ENCODE measurements at places on chromosomes 2 and 18.

- DNase-seq = no peak
Observed at GRCh38 chr2:42055573-42056514, 8.0 kb downstream of the PKDCC start.

- no peak for DNase-seq
Observed at GRCh38 chr2:117723483-117723882, 91.0 kb upstream of the DDX18 start.

- no peak for DNase-seq
Observed at GRCh38 chr18:22342625-22343024, 75.1 kb downstream of the CTAGE1 start.

DNA sequence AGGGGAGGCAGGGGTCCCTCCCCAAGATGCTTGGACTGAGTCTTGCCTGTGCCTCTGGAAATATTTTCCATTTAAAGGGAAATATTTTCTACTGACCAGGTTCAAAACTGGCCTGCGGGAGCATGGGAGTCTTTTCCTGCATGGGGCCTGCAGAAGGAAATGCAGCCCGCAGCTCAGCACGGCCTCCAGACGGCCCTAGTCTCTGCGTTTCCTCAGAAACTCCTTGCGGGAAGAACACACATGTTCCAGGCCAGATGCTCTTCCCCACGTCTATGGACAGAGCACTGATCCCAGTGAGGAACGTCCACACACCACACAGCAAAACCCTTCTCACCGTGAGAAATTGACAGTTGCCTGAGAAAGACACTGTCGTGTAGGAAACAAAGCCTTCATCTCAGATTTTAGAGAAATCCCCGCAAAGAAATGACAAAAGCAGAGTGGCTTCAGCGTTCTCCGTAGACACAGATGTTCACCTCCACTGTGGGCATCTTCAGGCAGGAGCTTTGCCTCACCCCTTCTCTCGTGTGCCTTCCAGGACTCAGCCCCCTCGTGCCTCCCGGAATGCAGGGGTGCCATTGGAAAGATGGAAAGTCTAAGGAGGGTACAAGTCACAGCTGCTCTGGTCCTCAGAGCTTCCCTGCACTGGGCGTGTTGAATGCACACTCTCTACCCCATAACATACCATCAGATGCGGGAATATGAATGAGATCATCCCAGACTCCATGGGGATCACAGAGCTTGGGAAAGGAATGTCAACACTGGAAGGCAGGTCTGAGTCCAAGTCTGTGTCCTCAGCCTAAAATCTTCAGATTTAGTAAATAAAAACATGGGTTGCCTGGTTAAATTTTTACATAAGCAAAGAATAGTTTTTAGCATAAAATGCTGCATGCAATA is 438.7 kb upstream of the SALL3 start:
- no peak for DNase-seq

DNA sequence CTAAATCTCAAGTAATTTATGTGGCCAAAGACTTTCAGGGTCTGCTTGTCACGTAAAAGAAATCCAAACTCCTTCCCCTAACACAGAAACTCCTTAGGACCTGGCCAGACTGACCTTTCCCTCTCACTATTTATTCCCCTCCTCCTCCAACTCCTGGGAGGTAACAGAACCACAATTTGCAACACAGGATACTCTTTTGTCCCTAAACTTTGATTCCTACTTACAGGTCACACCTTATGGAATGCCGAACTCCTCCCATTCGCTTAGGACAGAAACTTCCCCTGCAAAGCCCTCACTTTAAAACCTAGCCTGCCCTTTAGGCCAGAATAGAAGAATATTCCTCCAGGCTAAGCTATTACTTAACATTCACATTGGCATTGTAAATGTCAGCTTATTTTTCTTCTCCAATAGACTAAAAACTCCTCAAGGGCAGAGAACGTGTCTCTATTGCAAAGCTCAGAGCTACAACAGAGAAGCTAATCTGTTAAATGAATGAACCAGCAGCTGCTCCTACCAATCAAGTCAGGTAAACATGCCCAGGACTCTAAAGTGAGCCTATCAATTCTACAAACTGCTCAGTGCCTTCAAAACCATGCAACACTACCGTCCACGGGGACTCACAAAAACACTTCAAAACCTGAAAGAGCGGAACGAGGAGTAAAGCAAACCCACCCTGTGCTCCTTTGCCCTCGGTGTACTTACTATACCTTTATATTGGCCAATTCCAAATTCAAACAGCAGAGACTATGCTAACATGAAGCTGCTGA is 6.1 kb downstream of the INO80D start:
- no peak for DNase-seq

DNA sequence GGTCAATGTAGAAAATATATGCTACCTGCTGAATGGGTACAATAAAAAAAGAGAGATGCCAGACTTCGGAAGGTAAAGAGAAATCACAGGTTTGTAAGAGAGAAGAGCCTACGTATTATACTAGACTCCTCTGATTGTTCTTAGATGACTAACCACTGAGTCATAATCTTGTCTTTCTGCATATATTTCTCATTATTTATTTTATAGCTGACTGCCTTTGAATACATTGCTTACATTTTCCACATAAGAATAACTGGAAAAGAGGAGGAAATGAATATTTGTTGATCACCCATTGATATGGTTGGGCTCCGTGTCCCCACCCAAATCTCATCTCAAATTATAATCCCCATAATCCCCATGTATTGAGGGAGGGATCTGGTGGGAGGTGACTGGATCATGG is 90.3 kb upstream of the RAB27B start:
- DNase-seq = no peak

GRCh38 chr2:188181067-188181838 is 110.4 kb upstream of the GULP1 start:
- no peak for DNase-seq

DNA sequence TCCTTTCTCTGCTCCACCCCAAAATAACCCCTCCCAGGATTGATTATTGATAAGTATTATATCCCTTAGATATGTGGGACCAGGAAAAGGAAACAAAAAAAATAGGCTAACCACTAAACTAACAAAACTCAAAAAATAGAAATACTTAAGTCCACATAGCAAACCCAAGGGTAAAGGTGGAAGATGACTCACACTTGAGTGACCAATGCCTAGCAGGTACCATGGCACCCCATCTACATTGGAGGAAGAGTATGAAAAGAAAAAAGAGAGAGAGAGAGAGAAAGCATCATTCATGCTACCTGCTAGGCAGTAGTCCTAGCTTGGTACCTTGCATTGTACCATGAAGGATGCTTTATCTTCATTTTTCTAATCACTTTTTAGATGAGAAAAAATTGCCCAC is 6.3 kb downstream of the EXOC6B start:
- no peak for DNase-seq

DNA sequence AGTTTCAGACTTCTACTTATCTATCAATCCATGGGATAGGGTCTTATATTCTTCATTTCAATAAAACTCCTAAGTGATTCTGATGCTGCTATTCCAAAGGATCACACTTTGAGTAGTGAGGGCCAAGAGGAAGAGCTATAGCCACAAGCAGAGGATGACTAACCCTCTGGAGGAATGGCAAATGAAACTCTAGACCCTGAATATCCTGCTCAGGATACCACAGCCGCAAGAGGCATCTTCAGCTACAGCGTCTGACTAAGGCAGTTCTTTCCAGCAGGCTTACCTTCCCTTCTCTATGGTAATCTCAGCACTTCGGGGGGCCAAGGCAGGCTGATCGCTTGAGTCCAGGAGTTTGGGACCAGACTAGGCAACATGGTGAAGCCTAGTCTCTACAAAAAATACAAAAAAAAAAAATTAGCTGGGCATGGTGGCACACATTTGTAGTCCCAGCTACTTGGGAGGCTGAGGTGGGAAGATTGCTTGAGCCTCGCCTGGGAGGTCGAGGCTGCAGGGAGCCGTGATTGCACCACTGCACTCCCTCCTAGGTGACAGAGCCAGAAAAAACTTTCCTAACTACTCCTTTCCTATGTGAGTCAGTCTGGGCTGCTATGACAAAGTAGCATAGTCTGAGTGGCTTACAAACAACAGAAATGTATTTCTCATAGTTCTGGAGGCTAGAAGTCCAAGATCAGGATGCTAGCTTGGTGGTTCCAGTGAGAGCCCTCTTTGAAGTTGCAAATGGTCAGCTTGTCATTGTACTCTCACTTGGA is 371.9 kb downstream of the IRS1 start:
- DNase-seq = no peak

DNA sequence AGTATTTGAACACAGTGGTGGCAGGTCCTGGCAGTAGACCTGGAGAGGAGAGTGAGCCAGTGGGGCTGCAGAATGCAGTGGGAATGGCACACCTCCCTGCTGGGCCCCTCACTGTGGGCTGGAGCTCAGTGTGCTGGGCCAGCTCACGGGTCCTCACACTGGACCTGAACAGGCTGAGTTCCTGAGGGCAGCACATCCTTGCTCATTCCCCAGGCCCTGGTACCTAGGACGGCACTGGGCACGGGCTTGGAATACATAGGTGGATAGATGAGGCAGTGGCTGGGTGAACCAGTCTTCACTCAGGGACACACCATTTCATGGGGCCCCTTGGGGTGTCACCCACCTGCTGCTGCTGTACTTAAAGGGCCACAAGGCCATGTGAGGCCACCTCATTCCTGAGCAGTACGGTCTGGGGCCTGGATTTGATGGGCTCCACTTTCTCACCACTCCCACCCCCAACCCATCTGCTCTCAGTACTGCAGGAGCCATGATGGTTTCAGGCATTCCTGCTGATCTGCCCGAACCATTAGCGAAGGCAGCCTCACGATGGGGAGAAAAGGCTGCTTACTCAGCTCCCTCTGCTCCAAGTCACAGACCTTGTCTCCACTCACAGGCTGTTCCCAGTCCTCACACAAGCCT is 4.2 kb downstream of the TMEM177 start:
- no peak for DNase-seq

Measured in anterior cingulate cortex (tissue), 58 donors.